ENCODE measurements at places on chromosomes 4 and X.

- DNase-seq: no peak
Measured at GRCh38 chr4:111979921-111980320, 165.3 kb upstream of the FAM241A start.

DNA sequence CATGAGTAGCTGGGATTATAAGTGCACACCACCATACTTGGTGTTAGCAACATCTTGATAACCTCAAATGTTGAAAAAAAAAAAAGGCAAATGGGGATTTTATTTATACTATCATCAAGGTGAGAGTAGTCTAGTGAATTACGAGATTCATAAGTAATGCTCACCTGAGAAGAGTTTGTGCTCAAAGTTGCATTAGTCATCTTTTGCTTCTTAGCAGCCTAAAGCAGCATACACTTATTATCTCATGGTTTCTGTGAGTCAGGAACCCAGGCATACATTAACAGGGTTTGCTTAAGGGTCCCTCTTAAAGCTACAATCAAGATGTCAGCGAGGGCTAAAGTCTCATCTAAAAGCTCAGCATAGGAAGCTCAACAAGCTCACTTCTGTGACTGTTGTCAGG is 8.2 kb upstream of the EXOSC9 start:
- DNase-seq: no peak

GRCh38 chr4:103756741-103757140 is 37.0 kb upstream of the TACR3 start:
- DNase-seq: no peak

DNA sequence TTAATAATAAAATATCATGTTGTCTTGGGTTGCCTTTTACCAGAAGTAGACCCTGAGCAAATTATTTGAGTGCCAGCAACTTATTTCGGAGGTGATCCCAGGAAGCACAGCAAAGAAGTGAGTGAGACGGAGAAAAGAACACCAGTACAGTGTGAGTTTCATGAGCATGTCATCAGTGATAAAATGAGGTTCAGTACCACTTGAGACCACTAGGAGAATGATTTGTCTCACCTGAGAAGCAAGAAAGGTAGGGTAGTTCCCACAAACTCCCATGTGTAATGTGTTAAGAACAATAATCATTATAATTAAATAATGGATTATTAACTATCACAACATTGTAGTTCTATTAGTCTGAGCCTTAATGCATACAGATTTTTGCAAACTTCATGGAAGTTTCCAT is 112.8 kb upstream of the DMD start:
- DNase-seq: no peak

- DNase-seq: no peak
Measured at GRCh38 chr4:106038012-106038411, 142.7 kb downstream of the NPNT start.

DNA sequence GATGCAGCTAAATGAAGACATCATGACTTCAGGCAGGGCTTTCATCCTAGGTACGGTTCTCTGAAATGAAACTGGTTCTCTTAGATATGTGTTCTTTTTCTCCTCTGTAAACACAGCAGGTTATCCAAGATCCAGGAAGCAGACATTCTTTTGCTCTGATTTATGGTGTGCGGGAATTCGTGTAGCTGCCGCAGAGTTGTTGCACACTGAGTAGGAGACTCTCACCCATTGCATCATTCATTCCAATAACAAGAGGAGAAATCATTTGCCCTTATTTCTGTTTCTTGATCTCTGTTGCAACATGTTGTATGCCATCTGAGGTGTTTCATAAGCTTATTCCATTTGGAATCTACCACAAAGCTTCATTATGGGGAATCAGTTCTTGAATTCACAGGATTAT is 133.6 kb upstream of the VCX2 start:
- DNase-seq: no peak

GRCh38 chr4:98671131-98671530 is 12.7 kb upstream of the TSPAN5 start:
- DNase-seq: no peak

- no peak for DNase-seq
Measured at GRCh38 chrX:17081511-17081910, 135.1 kb downstream of the REPS2 start.

DNA sequence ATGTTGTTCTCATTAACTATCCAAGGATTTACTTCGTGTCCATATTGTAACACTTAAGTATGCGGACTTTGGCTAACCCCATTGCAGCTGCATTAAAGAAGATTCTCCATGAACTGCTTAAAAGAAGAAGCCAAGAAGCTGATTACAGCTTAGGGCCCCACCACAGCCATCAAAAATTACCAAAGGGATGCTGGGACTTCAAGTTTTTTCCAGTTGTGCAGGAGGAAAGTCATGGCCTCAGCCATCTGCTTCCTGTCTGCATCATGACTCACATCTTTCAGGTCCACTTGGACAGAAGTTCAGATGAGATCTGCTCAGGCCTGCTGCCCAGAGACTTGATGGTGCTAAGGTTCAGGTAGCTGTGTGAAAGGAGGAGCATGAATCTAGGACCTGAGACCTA is 38.8 kb upstream of the CAPN6 start:
- no peak for DNase-seq

DNA sequence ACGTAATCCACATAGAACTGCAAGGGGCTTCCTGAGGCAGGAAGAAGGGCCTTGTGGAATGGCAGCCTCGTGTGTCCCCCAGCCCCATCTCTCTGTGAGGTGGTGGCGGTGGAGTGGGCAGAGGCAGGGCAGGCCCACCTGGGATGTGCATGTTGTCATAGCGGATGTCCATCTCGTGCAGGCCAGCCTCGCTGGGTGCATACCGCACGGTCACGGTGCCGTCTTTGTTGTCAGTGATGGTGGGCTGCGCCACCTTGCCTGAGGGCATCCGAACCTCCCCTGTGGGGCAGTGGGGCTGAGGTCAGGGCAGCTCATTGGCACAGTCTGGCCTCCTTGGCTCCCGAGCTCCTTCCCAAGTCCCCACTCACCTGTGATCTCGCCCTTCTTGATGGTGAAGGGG is 20.4 kb downstream of the FLNA start:
- no peak for DNase-seq

GRCh38 chr4:171118091-171118490 is 695.1 kb upstream of the GALNTL6 start:
- no peak for DNase-seq

DNA sequence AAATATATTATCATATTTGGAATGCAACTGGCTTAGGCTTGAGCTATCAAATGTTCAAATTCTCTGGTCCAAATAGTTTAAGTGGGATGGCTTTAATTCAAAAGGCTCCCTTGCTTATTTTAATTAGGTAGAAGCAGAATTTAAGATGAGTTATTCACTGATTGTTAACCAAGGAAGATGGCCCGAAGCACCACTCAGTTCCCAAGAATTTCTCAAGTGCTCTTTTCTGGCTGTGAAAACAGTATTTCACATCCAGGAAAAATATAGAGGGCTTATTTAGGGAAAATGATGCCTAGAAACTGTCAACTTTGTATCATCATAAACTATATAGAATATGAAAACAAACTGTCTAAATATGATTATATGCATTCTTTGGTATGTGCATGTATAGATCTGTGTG is 246.5 kb upstream of the SFRP2 start:
- no peak for DNase-seq

- no peak for DNase-seq
Measured at GRCh38 chrX:105314458-105314857, 94.0 kb upstream of the TEX13A start.

DNA sequence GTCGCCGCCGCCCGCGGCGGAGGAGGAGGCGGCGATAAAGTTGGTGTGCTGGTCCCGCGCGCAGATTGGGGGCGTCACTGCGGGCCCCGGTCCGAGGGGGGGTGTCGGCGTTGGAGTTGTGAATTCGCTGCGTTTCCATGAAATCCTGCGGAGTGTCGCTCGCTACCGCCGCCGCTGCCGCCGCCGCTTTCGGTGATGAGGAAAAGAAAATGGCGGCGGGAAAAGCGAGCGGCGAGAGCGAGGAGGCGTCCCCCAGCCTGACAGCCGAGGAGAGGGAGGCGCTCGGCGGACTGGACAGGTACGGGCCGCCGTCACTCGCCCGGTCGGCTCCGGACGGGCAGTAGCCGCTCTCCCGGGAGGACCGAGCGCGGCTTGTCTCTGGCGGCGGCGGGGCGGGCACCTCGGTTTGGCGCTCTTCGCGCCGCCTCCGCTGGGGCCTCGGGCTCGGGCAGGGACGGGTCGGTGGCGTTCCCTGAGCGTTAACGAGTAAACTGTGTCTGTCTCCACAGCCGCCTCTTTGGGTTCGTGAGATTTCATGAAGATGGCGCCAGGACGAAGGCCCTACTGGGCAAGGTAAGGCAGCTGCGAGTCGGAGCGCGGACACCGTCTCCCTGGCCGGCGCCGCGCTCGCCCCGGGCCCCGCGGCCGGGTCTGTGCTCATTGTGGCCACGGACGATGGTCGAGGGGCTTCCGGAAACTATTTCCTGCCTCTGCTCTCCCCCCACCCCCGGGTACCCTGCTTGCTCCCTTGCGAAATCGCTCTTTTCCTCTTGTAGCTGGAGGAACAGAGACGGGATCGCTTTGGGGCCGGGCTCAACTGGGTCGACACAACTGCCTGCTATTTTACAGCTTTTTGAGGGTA is 658 bp downstream of the KDM6A start:
- DNase-seq: no peak
